ENCODE measurements at places on chromosomes 5 and 9.

- DNase-seq, result no peak
These were observed 318.2 kb downstream of the PARP8 start for GRCh38 chr5:50984640-50985039.

- DNase-seq, result no peak
These were observed 173.7 kb upstream of the POU5F2 start for GRCh38 chr5:93915142-93915553.

DNA sequence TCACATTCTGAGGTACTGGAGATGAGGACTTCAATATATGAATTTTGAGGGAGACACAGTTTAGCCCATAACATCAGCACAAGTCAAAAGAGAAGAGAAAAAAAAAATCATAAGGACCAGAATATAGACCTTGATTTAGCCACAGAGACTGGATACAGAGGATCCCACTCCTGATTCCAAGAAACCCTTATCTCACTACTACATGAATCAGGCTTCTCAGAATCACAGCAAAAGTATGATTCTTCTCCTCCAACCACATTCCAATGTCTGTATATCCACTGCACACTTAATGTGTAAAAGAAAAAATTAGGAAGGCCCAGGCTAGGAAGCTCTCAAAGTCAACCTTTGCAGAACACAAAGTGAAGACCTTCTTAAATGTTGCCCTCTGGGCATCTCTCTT is 610.9 kb downstream of the DTWD2 start:
- no peak for DNase-seq

- DNase-seq, result no peak
These were observed 340.4 kb downstream of the RASEF start for GRCh38 chr9:82722561-82722960.

- no peak for DNase-seq
These were observed 289.6 kb downstream of the MAT2B start for GRCh38 chr5:163794993-163795392.
